ENCODE measurements at places on chromosomes 1 and 21.

GRCh38 chr1:3780901-3781300, 8.4 kb downstream of the SMIM1 start:
- DNase-seq, result no peak

DNA sequence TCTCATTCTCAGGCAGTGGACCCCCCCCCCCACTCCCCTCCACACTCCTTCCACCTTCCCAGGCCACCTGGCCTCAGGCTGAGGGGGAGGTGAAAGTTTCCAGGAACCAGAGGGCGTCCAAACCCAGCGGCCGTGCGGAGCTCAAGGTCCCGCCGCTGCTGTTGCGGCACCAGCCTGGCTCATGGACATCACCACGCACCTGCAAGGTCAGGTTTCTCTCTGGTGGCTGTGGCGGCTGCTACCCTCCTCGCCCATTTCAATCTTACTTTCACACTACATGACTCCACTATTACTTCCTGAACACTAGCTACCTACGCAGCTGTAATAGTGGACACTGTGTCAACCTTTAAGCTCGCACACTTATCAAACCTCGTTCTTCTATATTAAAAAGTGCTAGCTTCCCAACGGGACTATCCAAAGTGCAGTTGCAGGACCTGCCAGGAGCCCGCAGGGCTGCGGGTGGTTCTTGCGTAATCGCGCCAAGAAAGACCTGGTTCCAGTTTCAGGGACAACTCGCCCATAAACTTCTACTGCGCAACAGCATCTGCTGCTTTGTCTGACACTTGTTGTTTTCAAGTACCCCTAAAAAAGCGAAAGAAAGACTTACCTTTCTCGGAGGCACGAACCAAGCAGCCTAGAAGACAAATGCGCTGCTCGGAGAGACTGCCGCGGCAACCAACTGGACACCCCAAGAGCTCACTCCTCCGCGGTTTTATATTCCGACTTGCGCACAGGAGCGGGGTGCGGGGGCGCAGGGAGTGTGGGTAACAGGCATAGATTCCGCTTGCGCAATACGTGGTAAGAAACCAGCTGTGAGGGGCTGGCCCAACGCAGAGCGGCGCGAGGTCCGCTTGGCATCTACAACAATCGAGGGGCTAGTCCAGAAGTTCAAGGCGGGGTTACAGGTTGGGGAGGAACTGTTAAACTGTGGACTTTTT, at the start of gene DIRAS3:
TSS of gene DIRAS3 (minus strand) at position 687 of the 938 bp plus-strand sequence. CDS start 3,330 bp downstream, outside the sequence.
- peak; percentile 23 for DNase-seq

GRCh38 chr21:32332463-32332951, 33.9 kb downstream of the MRAP start:
- no peak for DNase-seq

GRCh38 chr1:15177710-15178166, 24.2 kb downstream of the TMEM51 start:
- no peak for DNase-seq

DNA sequence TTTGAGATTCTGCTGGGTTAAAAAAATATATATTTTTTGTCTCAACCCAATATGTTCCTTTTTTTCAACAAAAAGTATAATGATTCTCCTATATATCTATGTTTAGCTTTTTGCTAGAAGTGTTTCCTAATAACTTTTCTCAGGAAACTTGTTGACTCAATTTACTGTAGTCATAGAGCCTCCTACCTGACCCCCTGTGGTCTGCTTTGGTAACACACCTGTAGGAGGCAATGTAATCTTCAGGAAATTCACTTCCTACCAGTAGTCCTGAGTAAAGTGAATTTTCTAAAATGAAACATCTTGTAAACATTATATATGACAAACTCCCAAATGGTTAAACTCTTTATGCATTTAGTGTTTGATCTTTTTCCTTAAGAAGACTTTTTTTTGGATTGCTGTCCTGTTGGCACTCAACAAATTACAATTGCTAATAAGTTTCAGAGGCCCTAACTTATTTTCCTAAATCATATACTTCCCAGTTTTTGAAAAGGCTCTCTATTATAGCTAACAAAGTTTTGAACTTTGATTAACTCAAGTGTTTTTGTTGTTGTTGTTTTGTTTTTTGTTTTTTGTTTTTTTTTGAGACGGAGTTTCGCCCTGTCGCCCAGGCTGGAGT, 118.3 kb downstream of the OLFML2B start:
- DNase-seq, result no peak

DNA sequence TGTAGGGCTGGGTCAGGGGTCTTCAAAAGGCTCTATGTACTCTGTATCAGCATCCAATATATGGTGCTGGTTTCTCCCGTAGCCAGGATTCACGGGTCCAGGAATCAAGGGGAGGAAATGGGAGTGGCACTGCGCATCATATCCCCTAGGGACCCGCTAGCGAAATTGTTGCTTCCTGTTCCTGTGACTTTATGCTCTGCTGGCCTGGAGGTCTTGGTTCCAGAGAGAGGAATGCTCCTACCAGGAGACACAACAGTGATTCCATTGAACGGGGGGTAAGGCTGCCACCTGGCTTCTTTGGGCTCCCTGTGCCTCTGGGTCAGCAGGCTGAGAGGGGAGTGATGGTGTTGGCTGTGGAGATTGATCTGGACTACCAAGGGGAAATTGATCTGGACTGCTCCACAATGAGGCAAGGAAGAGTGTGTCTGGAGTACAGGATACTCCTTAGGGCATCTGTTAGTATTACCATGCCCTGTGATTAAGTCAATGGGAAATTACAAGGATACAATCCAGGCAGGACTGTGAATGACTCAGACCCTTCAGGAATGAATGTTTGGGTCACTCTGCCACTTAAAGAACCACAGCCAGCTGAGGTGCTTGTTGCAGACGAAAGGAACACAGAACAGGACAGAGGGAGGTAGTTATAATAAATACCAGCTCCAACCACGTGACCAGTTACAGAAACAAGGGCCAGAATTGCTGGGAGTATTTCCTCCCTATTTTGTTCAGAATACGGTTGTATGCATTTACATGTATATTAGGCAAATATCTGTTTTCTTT, 10.2 kb downstream of the SPSB1 start:
- DNase-seq, result no peak

- no peak for DNase-seq
These were observed 1.2 kb downstream of the RGL1 start for GRCh38 chr1:183806125-183806524.
